ENCODE measurements at places on chromosomes 11 and 22. TPM values are rescaled to one million over a fixed set of nuclear protein-coding genes. Genes with fewer than 3 reads are reported as not detected.

TSPAN32 gene
- total RNA-seq, result not detected

DRICH1 gene
- 1.2 TPM for total RNA-seq

C22orf31 gene
- total RNA-seq, result not detected

KLHL35 gene
- 1.3 TPM for total RNA-seq

AP5B1 gene
- total RNA-seq, result 19.8 TPM

CARD10 gene
- total RNA-seq, result not detected

OR51G1 gene
- not detected for total RNA-seq

KRTAP5-7 gene
- total RNA-seq, result not detected

SOX10 gene
- not detected for total RNA-seq

ALX4 gene
- not detected for total RNA-seq

C11orf42 gene
- not detected for total RNA-seq

CCDC81 gene
- total RNA-seq, result 1.2 TPM

OR52N4 gene
- total RNA-seq, result not detected

PLAAT3 gene
- total RNA-seq, result 0.48 TPM

CDC42EP1 gene
- not detected for total RNA-seq

OSM gene
- total RNA-seq, result not detected

ARHGAP20 gene
- 0.25 TPM for total RNA-seq

LARGE2 gene
- 9.5 TPM for total RNA-seq

LRP4 gene
- total RNA-seq, result 3.9 TPM

P2RY6 gene
- total RNA-seq, result not detected

LYVE1 gene
- not detected for total RNA-seq

TRIM48 gene
- total RNA-seq, result not detected

MOV10L1 gene
- total RNA-seq, result 2.9 TPM

GRAMD4 gene
- 29.0 TPM for total RNA-seq

C11orf52 gene
- total RNA-seq, result not detected

C11orf21 gene
- not detected for total RNA-seq

RAG1 gene
- total RNA-seq, result 0.34 TPM

SAA4 gene
- not detected for total RNA-seq

APOL3 gene
- 0.60 TPM for total RNA-seq

KRTAP5-8 gene
- not detected for total RNA-seq

CABP4 gene
- total RNA-seq, result not detected

OR52H1 gene
- total RNA-seq, result not detected

APOA1 gene
- not detected for total RNA-seq

TMPRSS4 gene
- total RNA-seq, result not detected

MUC2 gene
- total RNA-seq, result not detected

OR51I1 gene
- not detected for total RNA-seq

TFIP11 gene
- total RNA-seq, result 46.0 TPM

SUSD2 gene
- 0.14 TPM for total RNA-seq

CERK gene
- 53.8 TPM for total RNA-seq

SULT4A1 gene
- not detected for total RNA-seq

USP2 gene
- 15.4 TPM for total RNA-seq

KDM4D gene
- 3.6 TPM for total RNA-seq

PGAP2 gene
- 43.2 TPM for total RNA-seq

MMP11 gene
- 84.2 TPM for total RNA-seq

KRTAP5-11 gene
- not detected for total RNA-seq

SMCO4 gene
- not detected for total RNA-seq

UPK3A gene
- not detected for total RNA-seq
